ENCODE measurements at places on chromosomes 4 and X.

- DNase-seq = no peak
Measured at GRCh38 chrX:129525896-129526295, 2.6 kb upstream of the SMARCA1 start.

DNA sequence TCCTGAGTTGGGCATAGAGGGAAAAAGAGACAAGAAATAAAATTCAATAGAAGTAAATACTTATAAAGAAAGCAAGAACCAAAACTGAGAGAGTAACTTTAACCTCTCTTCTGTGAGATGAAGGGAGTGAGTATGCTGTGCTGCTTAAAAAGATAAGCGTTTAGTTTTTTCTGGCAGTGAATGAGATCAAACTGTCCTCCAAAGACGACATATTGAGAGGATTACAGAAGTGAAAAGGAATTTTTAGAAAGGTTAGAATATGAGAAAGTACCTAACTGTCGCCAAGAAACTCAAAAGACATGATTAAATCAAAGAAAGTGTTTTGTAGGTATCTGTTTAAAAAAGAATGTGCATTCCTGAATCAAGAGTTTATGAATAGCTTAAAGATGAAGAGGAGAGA, 16.0 kb downstream of the GAB1 start:
- no peak for DNase-seq

- DNase-seq = no peak
Measured at GRCh38 chrX:87515836-87516235, 1.8 kb upstream of the KLHL4 start.

- DNase-seq = peak; percentile 53
Measured at GRCh38 chr4:54781756-54782155, 124.0 kb downstream of the KIT start.

DNA sequence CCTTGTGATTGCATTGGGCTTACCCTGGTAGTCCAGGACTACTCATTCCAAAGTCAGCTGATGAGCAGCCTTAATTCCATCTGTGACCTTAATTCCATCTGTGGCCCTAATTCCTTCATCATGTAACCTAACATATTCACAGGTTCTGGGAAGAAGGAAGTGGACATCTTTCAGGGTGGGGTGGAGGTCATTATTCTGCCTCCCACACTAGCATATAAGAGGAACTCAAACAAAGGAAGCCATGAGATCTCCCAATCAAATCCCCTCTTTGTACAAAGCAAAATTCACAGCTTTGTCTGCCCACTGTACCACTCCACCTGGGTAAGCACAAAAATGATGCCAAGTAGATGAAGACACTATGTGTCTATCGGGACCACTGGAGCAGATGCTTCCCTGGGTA, 87.3 kb downstream of the SLC2A9 start:
- DNase-seq = no peak

- DNase-seq = no peak
Measured at GRCh38 chrX:2316534-2316933, 184.2 kb downstream of the DHRSX start.

GRCh38 chr4:20687864-20688263, 12.4 kb upstream of the PACRGL start:
- DNase-seq = no peak

DNA sequence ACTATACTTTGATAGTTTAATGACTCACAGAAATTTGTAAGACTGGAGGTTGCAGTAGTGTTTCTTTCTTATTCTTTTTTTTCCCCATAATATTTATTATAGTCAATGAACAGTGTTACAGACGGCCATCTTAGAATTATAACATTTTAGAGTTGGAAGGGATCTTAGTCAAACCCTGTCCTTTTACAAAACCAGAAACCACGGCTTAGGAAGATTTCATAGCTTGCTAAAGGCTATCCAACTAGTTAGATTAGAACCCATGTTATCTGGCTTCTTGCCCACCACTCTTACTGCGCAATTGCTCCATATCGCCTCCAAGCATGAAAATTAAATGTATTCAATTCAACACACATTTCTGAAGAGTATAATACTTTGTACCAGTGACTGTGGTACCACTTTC, 1.1 kb downstream of the XIAP start:
- DNase-seq = peak; percentile 6

GRCh38 chr4:140096483-140096861, 57.5 kb downstream of the MAML3 start:
- peak; percentile 26 for DNase-seq

DNA sequence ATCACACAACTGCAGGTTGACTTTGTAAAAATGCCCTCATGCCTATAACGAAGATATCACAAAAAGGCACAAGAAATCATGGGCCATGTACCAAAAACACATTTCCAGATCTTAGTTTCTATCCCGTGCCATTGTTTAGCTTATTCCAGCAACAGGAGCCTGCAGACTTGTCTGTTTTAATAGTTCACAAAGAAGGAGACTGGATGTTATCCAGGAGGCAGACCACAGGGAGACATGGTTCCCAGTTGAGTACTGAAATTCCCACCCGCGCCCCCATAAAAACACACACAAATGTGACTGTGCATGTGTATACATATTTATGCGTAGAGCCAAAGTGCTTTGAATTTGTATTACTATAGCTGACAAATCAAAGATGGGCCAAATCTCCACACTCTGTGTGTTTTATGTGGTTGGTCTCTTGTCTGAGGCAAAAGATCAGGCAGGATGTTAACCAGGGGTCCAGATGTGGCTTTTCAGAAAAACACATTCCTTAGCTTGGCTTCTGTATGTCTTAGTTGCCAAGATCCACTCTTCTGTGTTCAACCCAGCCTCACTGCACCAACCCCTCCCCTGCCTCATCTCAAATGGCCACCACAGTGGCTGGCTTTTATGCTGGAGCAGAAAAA, 469.2 kb upstream of the DIPK2B start:
- DNase-seq = no peak

GRCh38 chr4:137531986-137532868, at the start of gene PCDH18:
PCDH18 (minus strand) TSS chr4:137532494; CDS start chr4:137532088, 406 bp downstream.
- peak; percentile 70 for DNase-seq

- no peak for DNase-seq
Measured at GRCh38 chr4:187357045-187357643, 633.5 kb upstream of the FAT1 start.

GRCh38 chr4:145307120-145307519, 126.7 kb upstream of the OTUD4 start:
- DNase-seq = no peak

DNA sequence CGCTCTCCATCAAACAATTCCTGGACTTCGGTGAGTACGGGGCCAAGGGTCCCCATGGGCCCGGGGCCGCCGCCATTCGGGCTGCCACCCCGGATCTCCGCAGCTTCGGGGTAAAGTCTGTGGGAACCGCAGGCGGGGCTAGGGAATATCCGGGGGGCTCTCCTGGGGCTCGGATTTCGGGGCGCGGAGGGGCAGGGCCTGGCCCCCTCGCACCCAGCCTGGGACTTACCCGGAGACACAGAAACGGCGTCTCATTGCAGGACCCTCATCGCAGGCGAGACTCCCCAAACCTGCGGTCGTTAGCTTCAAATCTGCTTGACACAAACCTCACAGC, 413 bp downstream of the PDK3 start:
- no peak for DNase-seq

- DNase-seq = no peak
Measured at GRCh38 chr4:1384675-1385372, 21.4 kb downstream of the NKX1-1 start.

DNA sequence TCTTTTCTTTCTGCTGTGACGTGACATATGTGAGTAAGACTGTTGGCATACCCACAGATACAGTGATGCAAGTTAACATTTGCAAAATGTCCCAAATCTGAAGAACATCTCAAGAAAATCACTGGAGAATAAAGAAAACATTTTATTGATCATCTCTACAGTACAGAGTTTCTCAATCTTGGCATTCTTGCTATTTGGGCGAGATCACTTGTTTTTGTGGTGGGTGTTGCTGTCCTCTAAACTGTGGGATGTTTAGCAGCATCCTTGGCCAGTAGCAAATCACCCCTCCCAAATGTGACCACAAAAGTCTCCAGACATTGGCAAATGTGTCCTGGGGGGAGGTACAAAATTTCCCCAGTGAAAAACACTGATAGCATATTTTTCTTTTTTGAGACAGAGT, 28.8 kb downstream of the AMELX start:
- DNase-seq = no peak

GRCh38 chrX:18701621-18702361, 5.7 kb upstream of the PPEF1 start:
- DNase-seq = no peak

- DNase-seq = no peak
Measured at GRCh38 chr4:122622400-122622799, 1.5 kb upstream of the IL21 start.

GRCh38 chr4:189507060-189507459, 433.6 kb upstream of the FRG1 start:
- DNase-seq = no peak

DNA sequence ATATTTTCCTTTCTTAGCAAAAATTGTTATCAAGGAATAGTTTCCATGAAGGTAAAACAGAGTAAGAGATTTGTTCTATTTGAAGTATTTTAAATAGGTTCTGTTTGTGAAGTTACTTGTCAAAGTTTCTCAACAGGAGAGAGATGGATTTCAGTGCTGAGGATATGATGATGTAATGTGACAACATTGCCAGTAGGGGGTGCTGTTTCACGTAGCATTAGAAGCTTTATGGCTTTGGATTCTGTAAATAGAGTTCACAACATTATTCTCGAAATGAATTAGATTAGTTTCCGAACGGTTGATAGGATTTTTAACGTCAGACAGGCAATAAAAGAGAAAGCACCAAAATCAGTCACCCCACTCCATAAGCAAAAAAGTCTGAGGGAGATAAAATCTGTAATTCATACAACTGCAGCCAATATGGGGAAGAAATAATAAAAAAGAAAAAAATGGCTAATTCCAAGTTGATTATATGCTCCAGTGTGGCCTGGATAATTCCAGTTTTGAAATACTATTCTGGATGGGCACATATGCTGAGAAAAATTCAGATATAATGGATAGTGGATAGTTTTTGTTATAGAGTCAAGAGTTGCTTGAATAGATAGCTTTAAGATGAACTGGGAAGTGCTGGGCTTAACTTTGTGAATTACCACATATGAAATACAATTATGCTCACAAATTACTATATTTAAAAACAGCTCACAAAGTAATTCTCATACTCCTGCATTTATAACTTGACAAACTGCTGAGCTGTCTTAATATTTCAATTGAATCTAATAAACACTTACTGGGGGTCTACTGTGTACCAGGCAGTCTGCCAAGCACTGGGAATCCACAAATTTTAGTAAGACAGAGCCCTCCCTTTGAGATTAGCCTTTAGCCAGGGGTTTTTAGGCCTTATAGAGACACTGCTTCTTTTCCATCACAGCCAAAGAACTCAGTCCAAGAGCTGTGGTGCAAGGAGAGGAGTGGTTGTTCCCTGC, 109.1 kb downstream of the GPAT3 start:
- peak; percentile 46 for DNase-seq

DNA sequence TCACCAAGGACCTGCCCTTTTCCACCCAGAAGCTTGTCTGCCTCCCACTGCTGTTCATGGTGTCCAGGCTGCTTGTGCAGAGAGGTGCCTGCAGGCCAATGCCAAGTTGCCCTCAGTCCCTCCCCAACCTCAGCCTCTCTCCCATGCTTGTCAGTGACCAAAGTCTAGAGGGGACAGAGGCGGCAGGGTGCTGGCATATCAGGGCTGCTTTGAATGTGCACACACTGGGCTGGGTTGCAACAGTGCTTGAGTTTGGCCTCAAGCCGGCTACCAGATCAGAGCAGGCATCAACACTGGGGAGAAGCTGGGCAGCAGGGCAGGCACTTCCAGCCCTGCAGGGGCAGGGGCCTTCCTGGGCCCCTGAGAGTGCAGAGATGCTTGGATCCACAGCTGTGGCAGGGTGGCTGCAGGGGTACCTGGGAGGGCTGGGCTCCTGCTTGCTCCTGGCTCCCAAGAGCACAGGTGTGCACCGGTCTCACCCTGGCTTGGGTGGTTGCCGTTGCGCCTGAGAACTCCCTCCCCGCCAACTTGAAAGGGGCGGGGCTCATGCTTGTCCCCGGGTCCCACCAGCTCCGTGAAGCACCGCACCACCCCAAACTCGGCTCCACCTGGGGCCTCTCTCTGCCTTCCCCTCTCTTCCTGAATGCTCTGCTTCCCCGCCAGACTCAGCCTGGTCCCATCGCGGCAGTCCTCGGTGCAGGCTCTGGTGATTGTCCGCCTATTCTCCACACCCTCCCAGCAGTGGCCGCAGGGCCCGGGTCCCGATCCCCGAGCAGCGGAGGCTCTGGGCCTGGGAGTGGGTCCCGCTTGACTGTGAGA, 1681.9 kb upstream of the ADGRL3 start:
- DNase-seq = no peak

- DNase-seq = no peak
Measured at GRCh38 chr4:59608466-59608865, 1591.7 kb upstream of the ADGRL3 start.

- no peak for DNase-seq
Measured at GRCh38 chr4:20386906-20387305, 135.2 kb downstream of the SLIT2 start.

GRCh38 chr4:8128100-8128856, 30.3 kb downstream of the ABLIM2 start:
- no peak for DNase-seq

DNA sequence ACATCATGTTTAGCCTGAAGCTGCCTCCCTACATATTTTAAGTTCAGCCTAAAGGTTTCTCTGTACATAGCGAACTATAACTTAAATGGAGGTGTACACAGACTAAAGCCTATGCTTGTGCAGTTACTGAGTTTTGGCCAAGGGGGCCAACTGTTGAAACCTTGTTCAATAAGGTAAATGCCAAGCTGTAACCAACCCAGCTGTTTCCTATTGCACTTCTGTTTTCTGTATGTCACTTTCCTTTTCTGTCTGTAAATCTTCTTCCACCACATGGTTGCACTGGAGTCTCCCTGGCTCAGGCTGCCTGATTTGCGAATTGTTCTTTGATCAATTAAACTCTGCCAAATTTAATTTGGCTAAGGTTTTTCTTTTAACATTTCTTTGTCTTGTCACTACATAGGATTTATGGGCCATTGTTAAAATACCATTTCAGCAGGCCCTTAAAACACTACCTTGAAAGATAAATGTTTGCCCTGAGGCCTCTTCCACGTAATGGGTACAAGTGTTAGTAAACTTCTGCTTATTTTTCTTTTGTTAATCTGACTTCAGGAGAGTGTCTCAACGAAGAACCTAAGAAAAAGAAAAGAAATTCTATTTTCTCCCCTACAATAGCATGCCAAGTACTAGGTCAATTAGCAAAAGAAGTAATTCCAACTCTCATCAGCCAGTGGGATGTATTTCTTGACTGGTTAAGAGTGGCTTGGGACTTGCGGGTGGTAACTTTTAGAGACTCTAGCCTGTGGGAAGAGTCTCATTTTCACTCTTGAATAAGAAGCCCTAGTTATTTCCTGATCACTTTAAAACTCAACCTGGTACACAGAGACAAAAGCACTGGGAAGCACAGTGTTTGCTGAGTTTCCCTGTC, 45.7 kb upstream of the PRSS12 start:
- no peak for DNase-seq

DNA sequence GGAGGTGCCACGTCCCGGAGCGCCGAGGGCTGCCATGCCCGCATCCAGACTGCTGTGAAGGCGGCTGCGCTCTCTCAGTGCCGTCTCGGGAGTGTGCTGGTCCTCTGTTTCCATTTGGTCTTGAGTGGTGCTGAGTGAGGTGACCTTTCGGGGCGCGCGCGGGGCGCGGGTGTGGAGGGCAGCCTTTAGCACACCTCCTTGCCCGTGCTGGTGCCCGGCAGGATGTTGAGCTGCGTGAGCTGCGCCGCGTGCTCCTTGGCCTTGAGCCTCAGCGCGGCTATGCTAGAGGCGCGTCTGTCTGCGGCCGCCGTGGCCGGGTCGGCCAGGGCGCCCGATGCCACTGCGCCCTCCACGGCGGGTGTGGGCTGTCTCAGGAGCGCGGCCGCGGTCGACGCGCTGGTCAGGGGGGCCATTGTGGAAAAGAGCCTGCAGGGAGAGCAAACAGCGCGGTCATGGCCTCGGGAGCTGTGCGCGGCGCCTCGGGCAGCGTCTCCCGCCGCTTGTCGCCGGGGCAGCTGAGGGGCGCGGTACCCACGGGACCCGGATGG, 11.2 kb downstream of the ARX start:
- no peak for DNase-seq
